ENCODE measurements at places on chromosomes 13 and 19.

DNA sequence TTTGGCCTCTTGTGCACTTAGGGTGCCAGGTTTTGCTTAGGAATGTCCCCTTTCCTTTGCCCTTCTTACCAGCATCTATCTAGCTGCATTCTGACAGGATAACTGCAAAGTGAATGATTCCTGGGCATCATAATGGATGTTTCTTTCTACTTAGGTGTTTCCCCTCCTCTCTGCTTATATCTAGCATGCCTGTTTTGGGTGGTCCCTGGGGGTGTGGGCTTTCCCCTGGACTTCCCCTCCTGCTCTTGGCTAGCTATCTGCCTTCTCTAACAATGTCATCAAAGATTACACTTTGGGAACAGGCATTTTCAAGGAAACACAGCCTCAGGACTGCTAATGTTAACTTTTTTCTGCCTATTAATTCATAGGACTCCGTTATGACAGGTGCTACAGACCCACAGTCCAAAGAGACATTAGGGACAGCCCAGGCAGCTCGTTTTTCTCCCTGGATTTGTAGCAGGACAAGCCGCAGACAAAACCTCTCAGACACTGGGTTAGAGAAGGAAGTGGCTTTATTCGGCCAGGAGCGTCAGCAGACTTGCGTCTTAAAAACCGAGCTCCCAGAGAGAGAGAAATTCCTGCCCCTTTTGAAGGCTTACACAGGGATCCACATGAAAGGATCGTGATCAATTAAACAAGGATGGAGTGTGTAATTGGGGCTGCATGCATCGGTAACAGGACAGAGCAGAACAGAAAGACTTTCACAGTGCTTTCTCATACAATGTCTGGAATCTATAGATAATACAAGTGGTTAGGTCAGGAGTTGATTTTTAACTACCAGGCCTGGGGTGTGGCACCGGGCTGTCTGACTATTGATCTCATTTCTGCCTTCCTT, 17.3 kb downstream of the ZNF700 start:
- DNase-seq = no peak

GRCh38 chr19:4066176-4066606, 508 bp downstream of the ZBTB7A start:
- no peak for DNase-seq

DNA sequence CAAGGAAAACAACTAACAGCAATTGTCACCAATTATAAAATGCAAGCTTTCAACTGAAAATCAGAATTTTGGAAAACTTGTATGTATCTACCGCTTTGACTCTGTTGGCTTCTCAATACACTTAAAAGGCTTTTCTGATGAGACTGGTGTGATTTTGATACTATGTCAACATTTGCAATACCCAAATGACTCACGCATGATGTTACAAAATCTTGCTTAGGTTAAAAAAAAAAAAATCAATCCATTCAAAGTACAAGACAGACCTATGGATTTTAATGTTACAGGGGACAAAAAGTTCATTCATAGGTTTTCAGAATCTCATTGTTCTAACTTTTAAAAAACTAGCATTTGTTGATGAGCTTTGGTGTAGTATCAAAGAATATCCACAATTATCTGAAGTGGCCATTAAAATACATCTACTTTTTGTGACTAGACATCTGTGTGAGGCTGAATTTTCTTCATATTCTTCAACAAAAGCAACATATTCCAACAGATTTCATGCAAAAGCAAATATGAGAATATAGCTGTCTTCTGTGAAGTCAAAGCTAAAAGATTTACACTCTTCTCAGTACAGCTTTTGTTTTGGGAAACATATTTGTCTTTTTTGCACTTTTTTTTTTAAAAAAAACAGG, 10.7 kb downstream of the ELF1 start:
- DNase-seq = no peak

DNA sequence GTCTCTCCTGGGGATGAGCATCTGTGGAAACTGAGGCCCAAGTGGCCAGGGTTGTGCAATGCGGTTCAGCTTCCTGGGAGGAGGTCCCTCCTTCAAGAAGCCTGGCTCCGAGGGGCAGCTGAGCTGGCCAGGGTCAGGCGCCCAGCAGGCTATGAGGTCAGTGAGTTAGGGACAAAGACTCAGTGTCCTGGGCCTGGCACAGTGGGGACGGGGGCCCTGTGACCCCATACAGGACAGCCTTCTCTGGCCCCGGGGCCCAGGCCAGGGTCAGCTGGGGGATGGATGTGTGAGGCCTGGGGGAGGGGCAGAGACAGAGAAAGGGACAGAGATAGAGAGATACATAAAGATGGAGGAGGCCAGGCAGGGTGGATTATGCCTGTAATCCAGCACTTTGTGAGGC, 3.0 kb upstream of the IL12RB1 start:
- no peak for DNase-seq

DNA sequence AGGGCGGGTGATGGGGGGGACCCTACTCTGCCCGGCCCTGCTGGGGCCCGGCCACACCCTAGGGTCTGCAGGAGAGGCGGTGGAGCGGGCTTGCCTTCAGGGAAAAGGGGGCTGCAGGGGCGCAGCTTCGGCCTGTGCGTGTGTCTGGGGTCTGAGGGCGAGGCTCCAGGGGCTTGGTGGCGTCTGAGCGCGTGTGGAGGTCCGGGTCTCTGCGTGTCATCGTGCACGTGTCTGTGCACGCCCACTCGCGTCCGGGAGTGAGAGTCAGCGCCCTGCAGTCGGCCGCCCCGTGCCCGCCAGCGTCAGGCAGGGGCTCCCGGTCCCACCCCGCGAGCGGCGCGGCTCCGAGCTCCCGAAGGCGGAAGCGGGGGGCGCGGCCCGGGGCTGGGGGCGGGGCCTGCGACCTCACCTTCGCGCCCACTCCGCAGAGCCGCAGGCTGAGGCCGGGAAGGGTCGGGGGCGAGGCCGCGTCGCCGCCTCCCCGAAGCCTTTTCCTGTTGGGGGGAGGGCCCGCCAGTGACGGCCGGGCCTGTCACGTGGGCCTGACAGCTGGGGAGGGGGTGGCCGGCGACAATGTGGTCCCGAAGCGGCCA, at the start of gene ARHGAP45:
ARHGAP45 (plus strand) TSS at position 420 of the 593 bp plus-strand sequence. CDS start 239 bp downstream, outside the sequence.
- DNase-seq = no peak

DNA sequence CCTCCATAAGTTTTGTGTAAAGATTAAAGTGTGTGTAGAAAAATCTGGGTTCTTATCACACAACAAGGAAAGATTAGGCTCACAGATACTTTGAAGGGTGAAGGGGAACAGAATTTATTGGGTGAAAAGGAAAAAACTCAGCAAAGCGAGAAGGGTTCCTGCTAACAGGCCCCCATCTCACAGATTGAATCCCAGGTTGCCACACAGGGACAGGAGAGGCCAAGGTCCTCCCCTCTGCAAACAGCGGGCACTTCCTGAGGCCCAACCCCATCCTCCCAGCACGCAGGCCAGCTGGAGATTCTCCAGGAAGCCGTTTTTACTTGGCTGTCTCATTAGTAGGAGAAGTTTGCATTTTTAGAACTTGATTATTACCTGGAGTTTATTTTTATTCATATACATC, 15.2 kb upstream of the ERCC5 start:
- DNase-seq = no peak

GRCh38 chr19:48933382-48933932, at the start of gene DHDH:
Gene DHDH (plus strand): TSS chr19:48933699. CDS start chr19:48933722, 23 bp downstream.
- DNase-seq = peak; percentile 97

- no peak for DNase-seq
Measured at GRCh38 chr13:26022538-26023292, 29.1 kb downstream of the SHISA2 start.

DNA sequence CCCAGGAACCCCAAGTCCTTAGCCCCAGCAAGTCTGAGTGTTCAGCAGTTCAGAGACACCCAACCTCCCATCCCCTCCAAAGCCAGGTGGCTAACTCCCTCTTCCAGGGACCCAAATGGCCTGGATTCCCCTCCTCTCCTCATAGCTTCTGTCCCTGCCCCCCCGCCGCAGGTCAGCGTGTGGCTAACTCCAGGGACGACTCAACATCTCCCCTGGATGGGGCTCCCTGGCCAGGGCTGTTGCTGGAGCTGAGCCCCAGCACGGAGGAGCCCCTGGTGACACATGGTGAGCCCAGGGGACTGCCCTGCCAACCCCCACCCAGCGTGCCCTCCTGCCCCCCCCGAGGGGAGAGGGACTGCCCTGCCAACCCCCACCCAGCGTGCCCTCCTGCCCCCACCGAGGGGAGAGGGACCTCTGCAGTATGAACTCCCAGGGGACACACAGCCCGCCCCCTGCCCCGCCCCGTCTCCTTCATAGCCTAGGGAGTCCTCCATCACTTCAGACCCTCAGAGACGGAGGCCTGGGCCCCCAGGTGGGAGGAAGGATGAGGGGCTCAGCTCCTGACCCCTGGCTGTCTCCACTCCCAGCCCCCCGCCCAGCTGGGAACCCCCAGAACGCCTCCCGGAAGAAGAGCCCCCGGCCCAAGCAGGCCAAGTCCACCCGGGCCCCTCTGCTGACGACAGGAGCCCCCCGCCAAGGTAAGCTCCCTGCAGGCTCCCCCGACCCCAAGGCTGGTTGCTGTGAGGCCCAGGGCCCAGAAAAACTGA, 1.7 kb downstream of the SSC5D start:
- DNase-seq = no peak

DNA sequence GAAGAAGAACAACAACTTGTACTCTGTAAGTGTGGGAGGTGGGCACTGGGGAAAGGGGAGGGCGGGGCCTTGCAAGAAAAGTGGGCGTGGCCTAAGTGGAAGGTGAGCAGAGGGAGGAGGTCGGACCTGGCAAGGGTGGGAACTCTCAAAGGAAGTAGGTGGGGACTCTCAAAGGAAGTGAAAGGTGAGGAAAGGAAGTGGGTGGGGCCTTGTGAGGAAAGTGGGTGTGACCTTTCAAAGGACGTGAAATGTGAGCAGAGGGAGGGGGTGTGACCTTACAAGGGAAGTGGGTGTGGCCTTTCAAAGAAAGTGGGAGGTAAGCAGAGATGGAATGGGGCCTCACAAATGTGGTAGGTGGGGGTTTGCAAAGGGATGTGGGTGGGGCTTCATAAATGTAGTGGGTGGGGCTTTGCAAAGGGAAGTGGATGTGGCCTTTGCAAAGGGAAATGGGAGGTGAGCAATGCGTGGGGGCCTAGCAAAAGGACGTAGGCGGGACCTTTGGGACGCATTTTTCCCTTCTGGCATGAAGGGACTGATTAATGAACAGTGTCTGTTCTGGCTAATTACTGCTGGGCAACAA, 25.9 kb downstream of the ACSBG2 start:
- DNase-seq = no peak

DNA sequence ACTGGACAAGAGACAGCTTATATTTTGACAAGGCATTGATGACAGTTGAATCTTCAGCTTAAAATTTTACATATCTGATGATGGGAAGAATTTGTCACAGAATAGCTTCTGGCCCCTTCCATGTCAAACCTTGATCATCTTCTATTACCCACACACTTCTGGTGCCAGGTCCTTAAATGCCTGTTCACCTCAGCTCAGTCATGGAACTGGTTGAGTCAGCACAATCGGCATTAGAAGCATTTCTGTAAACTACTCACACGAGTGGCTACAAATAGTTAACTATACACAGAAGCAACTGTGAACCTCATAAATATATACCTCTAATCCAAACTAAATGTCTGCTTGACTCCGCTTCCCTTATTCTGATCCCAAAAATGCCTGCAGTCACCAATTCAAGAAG, 161.2 kb downstream of the FOXO1 start:
- no peak for DNase-seq

DNA sequence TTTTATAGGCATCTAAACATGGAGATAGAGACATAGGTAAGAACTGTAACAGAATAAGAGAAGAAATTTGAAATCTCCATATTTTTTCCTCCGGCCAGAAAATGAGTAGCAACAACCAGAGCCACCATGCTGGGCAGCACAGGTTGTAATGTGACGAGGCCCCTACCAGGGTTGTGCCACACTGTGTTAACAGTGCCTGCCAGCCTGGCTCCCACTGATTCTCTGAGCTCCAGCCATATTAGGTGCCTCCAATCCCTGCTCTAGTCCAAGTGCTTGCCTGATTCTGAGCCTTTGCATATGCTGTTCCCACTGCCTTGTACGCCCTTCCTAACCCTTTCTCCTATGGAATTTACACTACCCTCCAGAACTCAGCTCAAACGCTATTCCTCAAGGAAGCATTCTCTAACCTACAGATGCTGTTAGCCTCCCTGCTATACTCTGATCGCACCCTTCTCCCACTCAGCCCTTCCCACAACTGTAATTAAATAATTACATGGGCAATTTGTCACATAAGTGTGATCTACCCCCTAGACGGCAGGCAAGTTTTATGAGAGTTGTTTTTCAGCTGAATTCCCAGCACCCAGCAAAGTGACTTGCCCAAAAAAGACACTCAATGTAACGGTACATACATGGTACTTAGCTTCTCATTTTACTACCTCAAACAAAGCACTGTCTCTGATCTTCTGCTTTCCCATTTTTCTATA, 37.6 kb upstream of the STARD13 start:
- DNase-seq = no peak

DNA sequence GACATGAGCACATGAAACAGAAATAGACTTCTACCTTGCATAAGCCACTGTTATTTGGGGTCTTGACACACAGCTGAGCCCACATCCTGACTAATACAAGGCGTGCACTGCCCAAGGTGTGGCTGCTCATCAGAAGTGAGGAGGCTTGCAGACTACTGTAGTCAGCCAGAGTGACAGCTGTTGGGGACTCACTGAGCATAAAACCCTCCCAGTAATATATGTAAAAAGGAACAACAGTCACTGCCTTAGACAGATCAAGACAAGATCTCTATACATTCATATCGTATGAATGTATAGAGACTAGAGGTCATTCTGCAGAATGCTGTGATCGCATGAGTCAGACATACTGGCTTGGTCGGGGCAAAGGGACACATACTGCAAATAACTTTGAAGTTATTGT, 4.1 kb upstream of the C1QTNF9B start:
- DNase-seq = no peak

DNA sequence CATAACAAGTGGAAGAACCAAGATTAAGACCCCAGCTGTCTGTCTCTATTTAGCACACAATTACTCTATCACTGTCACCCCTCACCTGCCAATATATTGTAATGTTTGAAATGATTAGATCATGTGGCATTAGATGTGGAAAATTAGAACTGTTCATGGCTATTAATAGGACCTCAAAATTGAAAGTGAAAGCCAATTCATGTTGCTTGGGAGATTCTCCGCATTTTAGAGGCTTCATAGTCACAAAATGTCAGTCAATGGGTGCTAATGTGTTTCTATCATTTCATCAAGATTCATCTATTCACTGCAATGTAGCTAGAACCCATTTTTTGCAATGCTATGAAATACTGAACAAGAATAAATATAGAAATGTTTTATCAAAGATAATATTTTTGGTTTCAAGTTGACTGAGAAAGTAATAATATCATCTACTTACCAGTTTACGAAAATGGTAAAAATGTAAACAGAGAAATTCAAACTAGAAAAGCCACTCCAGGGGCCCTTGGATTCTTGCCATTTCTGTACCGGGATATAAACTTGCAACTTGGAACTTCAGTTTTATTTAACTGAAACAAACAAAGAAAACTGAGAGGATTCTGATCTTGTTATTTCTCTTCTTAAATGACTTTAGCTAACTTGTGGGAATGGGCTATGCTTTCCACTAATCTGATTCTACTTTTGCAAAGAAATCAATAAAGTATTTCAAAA, 388.6 kb downstream of the DCT start:
- DNase-seq = no peak

GRCh38 chr13:34214686-34215085, 396.7 kb downstream of the RFC3 start:
- DNase-seq = no peak
